ENCODE measurements at places on chromosomes 5 and 9.

DNA sequence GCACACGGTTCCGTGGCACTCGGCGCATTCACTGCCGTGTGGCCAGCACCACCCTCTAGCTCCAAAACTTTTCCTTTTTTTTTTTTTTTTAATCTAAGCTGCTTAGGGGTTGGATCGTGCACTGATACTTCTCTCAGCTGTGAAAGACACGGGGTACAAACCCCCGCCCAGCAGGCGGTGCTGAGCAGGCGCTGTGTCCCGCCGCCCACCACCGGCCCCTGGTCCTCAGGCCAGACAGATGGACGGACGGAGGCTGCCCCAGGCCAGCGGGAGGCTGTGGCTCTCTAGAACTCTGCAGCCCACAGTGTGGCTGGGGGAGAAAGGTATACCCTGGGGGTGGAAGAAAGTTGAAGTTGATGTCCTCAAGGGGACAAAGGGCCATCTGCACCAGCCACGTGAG is 6.2 kb downstream of the AGPAT2 start:
- H3K36me3 ChIP-seq = peaks cover 29% of the 10 kb centered on the region
- H3K4me1 ChIP-seq = peaks cover 20% of the 10 kb centered on the region
- H3K4me3 ChIP-seq = peak overlapping the region; percentile 42
- H3K27ac ChIP-seq = peak overlapping the region; percentile 52

- DNase-seq = no peak
- peaks cover 22% of the 10 kb centered on the region for H3K4me1 ChIP-seq
- H3K27ac ChIP-seq = no peak overlapping the region
Measured at GRCh38 chr9:131361202-131361833, 32.6 kb upstream of the PRRC2B start.

GRCh38 chr5:16702964-16703363 is 86.2 kb upstream of the RETREG1 start:
- peaks cover 52% of the 10 kb centered on the region for H3K4me1 ChIP-seq
- H3K4me3 ChIP-seq = peak overlapping the region; percentile 33
- peaks cover 15% of the 10 kb centered on the region for H3K27me3 ChIP-seq
- DNase-seq = no peak

- no peaks in the 10 kb centered on the region for H3K27me3 ChIP-seq
- DNase-seq = no peak
- H3K36me3 ChIP-seq = no peaks in the 10 kb centered on the region
- peaks cover 35% of the 10 kb centered on the region for H3K4me1 ChIP-seq
- H3K4me3 ChIP-seq = no peak overlapping the region
Measured at GRCh38 chr5:59790376-59790775, 103.2 kb downstream of the PDE4D start.

GRCh38 chr9:107280543-107280942 is 2.5 kb upstream of the RAD23B start:
- DNase-seq = no peak
- H3K36me3 ChIP-seq = peaks cover 4% of the 10 kb centered on the region
- peak overlapping the region; percentile 64 for H3K4me3 ChIP-seq
- H3K27ac ChIP-seq = peak overlapping the region; percentile 3

DNA sequence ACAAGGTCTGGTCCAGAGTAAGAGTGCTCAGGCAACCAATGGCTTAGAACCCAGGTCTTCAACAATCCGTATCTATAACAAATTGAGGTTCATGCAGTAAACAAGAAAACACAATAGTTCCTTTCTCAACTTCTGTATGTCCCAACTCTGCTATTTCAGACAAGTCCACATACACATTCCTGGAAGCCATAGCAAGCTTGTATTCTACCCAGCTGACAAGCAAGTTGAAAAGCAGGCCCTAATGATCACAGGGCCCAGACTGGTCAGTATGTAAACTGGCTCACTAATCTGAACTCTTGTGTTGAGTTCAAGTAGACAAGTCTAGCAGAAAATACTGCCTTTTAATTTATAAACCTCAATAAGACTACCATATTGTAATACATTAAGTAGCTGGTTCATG is 26.9 kb downstream of the FNIP1 start:
- no peak for DNase-seq
- H3K36me3 ChIP-seq = no peaks in the 10 kb centered on the region
- no peak overlapping the region for H3K27ac ChIP-seq
- H3K4me1 ChIP-seq = peaks cover 11% of the 10 kb centered on the region
- no peaks in the 10 kb centered on the region for H3K27me3 ChIP-seq
- H3K4me3 ChIP-seq = no peak overlapping the region
